Calu3 (cell line): ENCODE measurements at places on chromosomes 1 and 21. TPM values are rescaled to one million over a fixed set of nuclear protein-coding genes. Genes with fewer than 3 reads are reported as not detected.

- DNase-seq: no peak
These were observed 161.7 kb downstream of the PBX1 start for GRCh38 chr1:164720440-164721227.

GRCh38 chr1:107879346-107879745, 85.6 kb downstream of the VAV3 start:
- DNase-seq: no peak

DNA sequence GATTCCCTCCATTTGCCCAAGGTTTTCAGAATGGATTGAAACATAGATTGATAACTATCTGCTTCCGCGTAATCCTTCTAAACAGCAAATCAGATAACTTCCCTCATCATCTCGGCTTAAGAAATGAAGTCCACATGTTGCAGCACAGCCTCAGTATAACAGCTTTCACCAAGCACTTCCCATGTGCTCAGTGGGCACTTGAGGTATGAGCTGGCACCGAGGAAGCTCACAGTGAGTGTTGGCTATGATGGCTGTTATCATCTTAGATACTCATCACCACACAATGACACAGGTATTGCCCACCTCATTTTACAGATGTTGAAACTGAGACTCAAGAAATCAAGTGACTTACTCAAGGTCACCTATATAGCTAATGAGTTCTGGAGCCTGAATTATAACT, 43.2 kb downstream of the RCSD1 start:
- no peak for DNase-seq

- DNase-seq: no peak
These were observed 21.1 kb downstream of the ATP8B2 start for GRCh38 chr1:154346276-154346917.

Gene LHX8
- total RNA-seq: not detected in 2 replicates

GRCh38 chr1:27650171-27650538, 15.2 kb upstream of the FGR start:
- no peak for DNase-seq

Gene NBPF20
- total RNA-seq: 5.3 and 5.7 TPM in 2 replicates

DNA sequence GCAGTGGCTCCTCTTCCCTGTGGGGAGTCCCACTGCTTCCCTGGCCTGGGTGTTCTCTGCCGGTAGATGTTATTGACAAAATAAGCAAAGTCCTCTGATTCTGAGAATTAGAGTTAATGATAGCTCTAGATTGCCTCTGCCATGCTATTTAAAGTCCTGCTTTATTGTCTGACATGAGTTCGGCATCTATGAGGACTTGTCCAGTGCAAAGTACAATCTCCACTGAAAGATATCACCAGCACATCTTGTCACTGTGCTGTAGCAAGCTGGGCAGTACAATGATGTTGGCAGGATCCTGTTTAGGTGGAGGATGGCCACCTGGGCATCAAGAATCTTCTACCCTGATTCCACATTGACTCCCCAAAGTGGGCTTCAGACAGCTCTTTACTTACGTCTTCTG, 54.0 kb upstream of the ATP5PO start:
- no peak for DNase-seq

DNA sequence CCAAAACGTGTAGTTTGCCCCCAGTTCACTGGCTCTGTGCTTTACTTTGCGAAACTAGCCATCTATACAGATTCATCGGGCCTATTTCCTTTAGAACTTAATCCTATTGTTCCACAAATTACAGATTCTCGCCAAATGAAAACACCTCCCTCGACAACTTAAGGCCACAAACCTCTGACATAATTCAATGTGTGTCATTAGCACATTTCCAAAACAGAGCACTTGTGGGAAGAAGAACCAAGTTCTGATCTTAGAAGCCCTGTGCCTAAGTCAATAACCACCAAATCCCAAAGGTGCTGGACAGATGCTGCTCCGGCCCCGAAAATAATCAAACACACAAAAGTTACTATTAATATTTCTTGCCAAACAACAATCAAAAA, 93.9 kb downstream of the SLC45A1 start:
- no peak for DNase-seq

DNA sequence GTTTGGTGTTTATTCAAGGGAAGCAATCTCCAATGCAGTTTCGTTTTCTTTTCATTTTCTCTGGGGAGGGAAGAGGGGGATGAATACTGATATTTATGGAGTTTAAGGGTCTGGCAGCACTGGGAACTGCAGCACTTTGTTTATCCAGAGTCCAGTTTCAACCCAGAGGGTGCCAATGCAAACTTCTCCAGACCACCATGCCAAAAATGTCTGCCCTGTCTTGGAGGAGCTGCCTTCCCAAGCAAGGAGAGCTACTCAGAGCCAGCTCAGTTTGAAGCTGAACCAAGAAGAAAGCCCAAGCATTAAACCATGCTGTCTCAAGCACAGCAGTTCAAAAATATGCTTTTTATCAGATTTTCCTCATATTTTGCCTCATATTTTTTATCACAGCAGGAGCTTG, 589.7 kb downstream of the LMO4 start:
- no peak for DNase-seq

Gene ARMH1
- total RNA-seq: 4.7 and 5.8 TPM in 2 replicates

DNA sequence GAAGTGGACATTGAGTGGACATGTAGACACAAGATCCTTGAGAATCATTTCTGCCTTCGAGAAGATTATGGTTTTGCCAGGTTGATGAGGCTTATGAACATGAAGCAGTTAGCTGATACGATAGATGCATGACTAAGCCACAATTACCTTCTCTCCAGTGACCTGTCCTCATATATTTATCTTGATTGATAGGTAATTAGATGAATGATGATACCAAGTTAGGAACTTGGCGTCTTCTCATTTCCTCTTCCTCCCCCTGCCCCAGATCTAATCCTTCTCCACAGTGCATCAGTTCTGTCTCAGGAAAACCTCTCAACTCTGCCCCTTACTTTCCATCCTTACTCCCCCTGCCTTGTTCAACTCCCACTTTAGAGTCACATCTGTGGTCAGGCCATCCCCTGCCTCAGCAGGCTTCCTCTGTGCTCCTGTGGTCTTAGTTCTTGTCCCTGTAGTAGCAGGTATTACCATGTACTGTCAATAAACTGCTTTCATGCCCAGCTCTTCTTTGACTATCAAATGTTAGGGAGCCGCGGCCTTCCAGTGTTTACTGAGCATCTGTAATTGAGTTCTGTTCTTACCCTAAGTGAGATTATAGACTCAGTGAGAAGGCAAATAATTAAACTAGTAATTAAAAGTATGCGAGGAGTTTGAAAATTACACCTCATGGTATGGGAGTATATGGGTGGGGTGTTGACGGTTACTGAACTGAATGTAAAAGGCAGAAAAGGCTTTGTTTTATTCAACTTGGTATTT, 5.1 kb downstream of the ST6GALNAC3 start:
- DNase-seq: no peak

Gene CD5L
- total RNA-seq: not detected in 2 replicates

DNA sequence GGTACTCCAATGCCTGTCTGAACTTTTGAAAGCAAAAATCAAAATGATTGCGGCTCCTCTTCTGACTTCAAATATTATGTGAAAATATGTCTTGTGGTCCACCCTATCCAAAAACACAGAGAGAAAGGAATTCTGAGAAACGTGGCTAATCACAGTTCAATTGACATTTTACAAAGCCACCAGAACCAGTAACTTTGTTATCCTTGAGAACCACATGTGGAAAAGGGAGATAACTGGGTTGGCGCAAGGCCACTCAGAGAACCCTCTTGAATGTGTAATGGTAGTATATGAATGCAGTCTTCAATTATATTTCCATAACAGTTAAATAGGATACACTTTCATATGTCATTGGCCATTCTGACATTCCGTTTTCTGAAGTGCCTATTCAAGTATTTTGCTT, 1030.0 kb upstream of the TMPRSS15 start:
- no peak for DNase-seq

- no peak for DNase-seq
These were observed 22.8 kb upstream of the GPX7 start for GRCh38 chr1:52579415-52579814.

GRCh38 chr21:41809891-41810596, 43.2 kb upstream of the RIPK4 start:
- DNase-seq: no peak

DNA sequence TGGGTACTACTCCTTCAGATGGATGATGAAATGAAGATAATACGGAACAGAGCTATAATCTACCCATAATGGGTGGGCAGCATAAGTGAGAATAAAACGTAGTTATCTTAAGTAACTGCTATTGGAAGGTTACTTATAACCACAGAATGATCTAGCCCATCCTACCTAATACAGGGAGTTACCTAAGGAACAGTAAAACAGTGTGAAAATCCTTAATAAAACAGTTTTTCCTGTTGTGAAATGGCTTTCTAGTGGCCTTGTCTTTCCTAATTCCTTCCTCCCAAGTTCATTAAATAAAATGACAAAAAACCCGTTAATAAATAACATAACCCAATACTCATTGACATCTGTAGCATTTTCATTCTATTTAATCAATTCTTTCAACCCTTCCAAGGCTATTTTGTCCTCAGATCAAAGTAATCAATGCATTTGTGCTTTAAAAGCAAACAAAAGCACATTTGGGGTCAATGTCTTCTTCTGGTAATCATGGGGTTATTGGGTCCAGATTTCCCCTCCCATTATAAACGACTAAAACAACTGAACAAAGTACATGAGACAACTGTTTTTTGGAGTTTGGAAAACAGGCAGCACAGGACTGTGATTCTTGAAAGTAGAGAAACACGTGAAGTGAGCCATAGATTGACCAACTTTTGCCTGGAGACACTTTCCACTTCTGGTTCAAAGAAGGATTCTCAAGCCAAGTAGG, 42.0 kb downstream of the PAPPA2 start:
- no peak for DNase-seq

GRCh38 chr1:199310708-199311107, 671.9 kb downstream of the PTPRC start:
- no peak for DNase-seq

Gene RPTN
- not detected in 2 replicates for total RNA-seq

DNA sequence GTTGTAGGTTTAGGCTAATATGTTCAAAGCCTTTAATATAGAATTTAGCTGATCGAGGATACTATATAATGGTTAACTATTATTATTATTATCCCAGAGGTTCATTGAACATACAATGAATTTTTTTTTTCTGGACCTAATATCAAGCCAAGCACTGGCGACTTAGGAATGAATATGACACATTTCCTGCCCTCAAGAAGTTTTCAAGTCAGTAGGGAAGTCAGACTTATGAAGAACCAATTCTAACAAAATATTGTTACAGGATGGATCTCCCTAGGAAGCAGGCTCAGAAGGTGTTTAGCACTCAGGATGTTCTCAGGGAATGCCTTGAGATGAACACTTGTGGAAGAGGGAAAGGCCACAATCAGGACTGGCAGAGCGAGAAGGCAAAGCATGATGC, 211.8 kb upstream of the FGGY start:
- DNase-seq: no peak

Gene SLC9C2
- total RNA-seq: not detected in 2 replicates

Gene CTNNBIP1
- 11.8 and 18.1 TPM in 2 replicates for total RNA-seq

GRCh38 chr1:94901841-94902240, 25.1 kb downstream of the CNN3 start:
- DNase-seq: no peak

DNA sequence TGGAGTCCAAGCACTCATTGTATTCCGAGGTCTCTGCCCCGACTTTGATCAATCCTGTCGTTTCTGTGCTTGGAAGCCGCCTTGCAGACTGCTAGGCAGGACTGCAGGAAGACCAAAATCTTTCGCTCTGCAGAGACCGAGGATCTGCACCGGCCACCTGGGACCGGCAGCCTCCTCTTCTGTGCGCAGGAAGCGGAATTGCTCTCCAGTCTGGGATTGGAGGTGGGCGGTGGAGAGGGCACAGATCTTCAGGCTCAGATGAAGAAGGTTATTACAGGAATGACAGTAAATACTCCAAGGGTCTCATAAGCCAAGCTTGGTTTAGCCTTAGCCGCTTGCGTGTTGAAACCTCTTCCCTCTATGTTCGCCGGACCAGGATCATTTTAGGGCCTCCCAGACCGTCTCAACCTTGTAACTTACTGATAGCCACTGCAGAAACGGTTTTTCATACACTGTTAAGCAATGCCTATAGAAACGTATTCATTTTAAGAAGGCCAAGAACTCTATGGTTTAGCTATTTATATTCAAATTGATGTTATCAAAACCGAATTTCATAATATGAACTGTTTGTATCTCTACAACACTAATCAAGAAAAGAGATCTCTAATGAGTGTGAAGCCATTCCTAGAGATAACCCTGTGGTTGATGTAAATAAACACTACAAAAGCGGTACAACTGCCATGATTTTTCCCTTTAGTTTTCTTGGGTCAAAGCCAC, 1.1 kb downstream of the MIA3 start:
- DNase-seq: peak; percentile 35

Gene CNTN2
- not detected in 2 replicates for total RNA-seq

- DNase-seq: peak; percentile 55
These were observed at the start of gene COL18A1 for GRCh38 chr21:45404730-45405270. COL18A1 (plus strand) TSS chr21:45405165; CDS start chr21:45405231, 66 bp downstream.

DNA sequence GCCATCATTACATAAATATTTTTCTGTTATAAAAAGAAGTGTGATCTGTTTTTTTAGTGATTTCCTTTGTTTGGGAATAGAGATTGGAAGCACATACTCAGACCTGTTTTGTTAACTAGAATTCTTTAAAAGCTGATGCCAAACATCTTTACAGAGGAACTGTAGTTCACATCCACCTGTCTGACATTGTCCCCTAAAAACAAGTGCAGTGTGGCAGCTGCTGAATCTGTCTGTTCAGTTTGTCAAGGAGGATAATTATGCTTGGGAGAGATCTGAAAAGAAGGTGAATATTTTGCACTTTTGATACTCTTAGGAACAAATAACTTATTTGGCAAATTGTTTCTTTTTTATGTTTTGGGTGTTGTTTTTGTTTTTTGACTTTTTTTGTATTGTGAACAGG, 13.6 kb downstream of the AGMAT start:
- no peak for DNase-seq

GRCh38 chr1:25795211-25795610, 4.8 kb upstream of the SELENON start:
- no peak for DNase-seq

DNA sequence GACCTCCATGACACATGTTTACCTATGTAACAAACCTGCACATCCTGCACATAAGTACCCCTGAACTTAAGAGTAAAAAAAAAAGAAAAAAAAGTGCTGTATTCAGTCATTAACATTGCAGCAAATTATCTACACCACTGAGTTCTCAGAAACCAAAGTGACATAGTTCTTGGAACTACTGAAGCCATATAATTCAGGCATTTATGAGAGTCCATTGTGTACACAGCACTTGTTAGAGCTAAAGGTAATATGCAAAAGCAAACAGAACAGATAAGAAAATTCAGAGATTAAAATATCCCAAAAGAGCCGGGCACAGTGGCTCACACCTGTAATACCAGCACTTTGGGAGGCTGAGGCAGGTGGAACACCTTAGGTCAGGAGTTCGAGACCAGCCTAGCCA, 38.0 kb downstream of the F5 start:
- no peak for DNase-seq
